ENCODE measurements at places on chromosomes 2 and 18.

GRCh38 chr2:48110492-48110891 lies 204.2 kb upstream of the FBXO11 start:
- peak; percentile 29 for DNase-seq

DNA sequence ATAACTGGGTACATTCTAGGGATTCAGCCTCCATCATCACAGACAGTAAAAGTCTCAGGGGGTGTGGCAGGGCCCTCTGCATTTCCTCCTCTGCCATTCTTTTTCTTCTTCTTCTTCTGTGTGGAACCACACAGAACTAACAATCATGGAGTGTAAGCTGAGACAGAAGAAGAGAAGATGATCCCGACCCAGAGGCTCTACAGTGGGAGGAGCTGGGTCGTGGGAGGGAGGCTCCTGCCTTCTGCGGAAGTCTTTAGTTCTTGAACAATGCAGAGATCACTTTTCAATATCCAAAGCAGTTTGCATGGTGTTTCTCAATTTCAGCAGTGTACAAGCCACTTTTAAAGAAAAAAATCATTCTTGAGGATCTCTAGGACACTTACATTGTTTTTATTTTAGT lies 80.9 kb downstream of the KCNS3 start:
- DNase-seq = no peak

GRCh38 chr2:64394153-64394552 lies 59.8 kb upstream of the LGALSL start:
- DNase-seq = no peak

DNA sequence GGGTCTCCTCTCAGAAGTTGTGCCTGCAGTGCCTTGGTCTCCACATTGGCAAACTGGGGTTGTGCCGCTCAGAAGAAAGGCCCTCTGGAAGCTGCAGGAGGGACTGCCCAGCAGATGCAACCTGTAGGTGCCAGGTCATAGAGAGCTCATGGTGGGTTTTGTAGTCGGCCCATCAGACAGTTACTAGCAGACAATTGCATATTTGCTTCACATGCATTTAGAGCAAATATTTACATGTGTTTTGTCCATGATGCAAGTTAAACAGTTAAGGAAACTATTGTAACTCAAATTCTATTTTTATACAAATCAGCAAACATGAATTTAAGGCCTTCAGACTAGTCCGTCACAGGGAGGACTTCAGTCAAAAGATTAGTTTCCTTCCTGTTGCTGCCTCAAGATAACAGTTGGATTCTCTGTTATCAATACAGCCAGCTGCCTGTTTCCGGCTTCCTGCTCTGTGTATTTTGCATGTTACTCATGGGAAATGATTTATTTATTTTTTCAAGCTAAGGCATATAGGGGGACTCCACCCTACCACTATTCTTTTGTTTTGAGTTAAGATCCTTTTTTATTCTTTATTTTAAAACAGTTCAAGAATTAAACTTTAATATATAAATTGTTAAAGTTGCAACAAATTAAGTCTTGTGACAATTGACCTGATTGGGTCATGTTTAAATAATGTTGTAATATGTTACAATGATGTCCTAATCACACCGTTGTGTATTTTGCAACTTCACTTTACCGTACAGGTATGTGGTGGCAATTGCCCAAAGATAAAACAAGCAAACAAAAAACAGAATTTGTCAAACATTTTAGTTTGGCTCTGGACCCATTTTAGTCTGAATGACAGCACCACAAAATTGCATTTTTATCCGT lies 133.5 kb downstream of the SPTBN1 start:
- no peak for DNase-seq

DNA sequence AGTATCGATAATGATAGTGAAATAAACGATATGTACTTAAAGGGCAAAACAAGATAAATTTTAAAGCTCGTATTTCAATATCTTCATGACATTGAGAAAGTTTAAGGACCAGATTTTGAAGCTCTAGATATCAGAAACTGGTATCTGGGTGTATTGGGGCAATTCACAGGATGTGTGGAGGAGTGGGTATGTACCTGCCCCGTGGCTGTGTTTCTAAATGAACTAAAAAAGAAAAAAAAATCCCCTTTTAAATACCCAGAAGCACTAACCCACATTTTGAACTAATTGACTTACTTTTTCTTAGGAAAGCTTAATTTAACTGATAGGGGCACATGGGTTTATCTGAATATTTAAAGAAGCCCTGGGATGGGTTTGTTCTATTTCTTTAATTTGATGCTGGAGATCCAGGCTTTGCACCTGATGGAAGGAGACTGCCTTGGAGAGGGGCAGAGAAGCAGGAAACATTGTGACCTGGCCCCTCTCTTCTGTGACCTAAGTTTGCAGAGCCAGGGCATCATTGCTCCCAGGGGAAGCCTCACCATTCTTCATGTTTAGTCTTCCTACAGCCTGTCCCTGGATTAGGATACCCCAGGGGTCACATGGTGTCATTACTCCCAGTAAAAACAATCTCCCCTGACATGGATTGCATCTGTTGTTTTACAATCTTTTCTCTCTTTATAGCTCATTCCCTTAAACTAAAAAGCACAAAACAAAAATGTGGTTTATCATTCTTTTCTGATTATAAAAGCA lies 7.6 kb upstream of the KCTD1 start:
- DNase-seq = no peak

GRCh38 chr2:207054521-207054920 lies 111.2 kb downstream of the KLF7 start:
- DNase-seq = no peak

DNA sequence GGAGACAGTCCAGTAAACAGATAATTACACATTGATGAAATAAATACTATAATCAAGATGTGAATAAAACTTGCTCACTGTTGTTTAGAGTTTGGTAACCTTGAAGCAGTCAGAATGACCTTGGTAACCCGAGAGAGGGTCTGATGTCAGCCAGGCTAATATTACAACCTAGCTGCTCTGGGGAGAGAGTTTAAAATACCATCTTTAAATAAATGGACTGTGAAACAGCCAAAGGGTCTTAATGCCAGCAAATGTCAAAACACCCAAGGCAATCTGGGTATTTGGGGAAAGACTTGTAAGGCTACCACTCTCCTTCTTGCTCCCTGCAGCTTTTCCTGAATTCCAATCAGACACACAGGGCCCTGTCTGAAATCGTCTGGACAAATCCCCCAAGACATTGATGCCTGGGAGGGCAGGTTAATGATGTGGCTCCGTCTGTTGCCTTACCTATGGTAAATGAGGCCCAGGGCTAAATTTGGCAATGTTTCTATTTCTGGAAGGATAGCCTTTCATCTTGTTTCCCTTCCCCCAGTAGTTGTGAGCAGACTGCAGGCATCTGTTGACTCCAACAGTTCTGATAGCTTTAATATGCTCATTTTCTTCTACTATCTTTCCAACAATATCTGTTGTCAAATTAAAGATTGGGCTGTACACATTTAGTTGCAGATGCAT lies 43.0 kb upstream of the ITGB6 start:
- no peak for DNase-seq

DNA sequence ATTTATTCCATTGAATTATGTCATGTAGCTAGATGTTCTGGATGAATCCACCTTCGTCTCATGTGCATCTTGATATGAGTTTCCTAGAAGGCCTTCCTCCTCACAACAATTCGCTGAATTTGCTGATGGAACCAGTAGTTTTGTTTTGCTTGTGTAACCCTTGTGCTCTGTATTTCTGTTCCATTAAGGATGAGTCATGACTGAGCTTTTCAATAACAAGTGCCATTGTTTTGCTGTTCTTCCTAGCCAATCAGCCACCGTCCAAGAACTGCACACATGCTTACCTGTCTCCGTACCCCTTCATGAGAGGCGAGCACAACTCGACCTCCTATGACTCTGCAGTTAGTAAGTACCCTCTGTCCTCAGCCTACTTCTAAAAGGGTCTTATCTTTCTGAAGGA lies 2.3 kb downstream of the TMEM182 start:
- DNase-seq = no peak

- DNase-seq = no peak
These were observed 11.1 kb downstream of the TTL start for GRCh38 chr2:112493048-112493447.

DNA sequence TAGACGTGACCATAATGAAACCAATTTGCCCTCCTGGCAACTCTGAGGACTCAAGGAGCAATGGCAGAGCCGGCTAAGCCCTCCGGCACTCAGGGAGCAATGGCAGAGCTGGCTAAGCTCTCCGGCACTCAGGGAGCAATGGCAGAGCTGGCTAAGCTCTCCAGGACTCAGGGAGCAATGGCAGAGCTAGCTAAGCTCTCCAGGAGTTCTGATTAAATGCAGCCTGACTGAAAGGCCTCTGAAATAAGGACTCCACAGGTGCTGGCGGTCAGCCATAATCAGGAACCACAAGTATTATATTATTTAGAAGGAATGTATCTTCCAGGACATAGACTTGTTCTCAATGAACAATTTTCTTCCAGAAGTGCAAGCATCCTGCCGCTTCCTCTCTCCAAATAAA lies 65.2 kb downstream of the C2orf76 start:
- DNase-seq = no peak

GRCh38 chr2:127179766-127180165 lies 40.3 kb downstream of the CYP27C1 start:
- no peak for DNase-seq

GRCh38 chr2:26672112-26672817 lies 20.3 kb upstream of the KCNK3 start:
- DNase-seq = no peak

DNA sequence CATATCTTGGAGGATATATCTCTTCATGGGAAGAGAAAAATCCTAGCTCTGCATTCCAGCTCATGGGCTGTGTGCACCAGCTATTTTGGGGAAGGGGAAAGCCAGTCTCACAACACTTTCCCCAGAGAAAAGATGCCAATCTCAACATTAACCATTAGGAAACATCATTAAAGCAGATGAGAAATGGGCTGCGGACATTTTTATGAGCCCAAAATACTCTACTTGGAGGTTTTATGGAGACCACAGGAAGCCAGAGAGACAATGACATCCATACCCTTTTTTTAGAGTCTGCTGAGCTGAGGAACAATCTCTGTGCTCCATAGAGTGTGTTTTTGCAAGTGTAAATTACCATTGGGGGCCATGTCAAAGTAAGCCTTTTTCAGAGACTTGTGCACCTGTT lies 213.7 kb downstream of the TRIB2 start:
- DNase-seq = no peak

- no peak for DNase-seq
These were observed 40.5 kb downstream of the OXER1 start for GRCh38 chr2:42723465-42723864.

GRCh38 chr18:62258616-62259015 lies 66.5 kb upstream of the TNFRSF11A start:
- DNase-seq = no peak

GRCh38 chr2:159209341-159210306 lies 76.9 kb downstream of the WDSUB1 start:
- DNase-seq = no peak

DNA sequence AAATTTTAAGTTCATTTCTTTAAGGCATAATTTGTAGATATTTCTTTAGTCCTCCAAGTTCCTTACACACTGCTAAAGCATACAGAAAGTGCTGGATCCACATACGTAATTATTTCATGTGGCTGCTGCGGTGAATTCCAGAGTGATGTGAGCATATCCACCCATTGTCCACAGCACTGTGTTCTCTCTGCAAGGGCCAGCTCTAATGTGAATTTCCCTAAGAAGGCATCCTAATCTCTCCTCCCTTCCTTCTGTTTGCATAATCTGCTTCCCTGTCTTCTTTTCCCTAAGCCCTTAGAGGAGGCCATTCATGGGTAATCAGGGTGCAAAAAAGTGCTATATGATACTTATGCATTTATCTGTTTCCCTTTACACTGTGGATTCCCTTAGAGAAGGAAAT lies 57.2 kb downstream of the COBLL1 start:
- no peak for DNase-seq

DNA sequence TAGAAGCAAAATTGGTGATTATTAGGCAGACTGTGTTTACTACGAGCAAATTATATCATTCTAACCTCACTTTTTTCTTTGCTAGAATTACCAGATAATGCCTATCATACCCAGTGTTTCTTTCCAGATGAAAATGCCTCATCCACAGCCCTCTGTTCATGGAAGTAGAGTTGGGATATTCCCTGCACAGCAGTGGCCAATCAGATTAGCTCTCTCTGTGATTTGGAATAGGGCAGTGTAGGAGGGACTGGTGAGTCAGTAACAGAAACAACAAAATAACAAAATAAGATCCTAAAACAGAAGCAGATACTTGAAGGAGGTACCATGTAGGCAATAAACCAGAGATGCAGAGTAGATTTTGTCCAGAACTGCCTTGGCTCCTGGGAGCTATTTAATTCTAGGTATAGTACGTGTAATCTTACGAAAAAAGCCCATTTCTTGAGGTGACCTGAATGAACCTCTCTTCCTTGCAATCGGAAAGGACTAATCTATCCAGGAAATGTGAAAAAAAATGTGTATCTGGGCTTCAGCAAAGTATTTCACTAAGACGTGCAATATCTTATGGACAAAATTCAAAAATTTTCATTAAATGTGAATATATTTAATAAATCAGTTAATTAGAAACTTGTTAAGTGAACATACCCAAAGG lies 18.4 kb upstream of the TMEM17 start:
- DNase-seq = no peak

- no peak for DNase-seq
These were observed 130.3 kb downstream of the EML6 start for GRCh38 chr2:54853616-54854310.

DNA sequence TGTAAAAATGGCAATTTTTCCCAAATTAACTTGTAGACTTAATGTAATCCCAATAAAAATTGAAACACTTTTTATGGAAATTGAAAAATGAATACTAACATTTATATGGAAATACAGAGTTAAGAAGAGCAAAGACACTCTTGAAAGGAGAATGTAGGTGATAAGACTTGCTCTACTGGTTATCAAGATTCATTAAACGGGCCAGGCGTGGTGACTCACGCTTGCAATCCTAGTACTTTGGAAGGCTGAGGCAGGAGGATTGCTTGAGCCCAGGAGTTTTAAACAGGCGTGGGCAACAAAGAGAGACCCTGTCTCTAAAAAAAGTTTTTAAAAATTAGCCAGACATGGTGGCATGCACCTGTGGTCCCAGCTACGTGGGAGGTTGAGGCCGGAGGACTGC lies 29.5 kb upstream of the ZNF396 start:
- DNase-seq = no peak

- DNase-seq = no peak
These were observed 476 bp downstream of the VSNL1 start for GRCh38 chr2:17540813-17541530.

DNA sequence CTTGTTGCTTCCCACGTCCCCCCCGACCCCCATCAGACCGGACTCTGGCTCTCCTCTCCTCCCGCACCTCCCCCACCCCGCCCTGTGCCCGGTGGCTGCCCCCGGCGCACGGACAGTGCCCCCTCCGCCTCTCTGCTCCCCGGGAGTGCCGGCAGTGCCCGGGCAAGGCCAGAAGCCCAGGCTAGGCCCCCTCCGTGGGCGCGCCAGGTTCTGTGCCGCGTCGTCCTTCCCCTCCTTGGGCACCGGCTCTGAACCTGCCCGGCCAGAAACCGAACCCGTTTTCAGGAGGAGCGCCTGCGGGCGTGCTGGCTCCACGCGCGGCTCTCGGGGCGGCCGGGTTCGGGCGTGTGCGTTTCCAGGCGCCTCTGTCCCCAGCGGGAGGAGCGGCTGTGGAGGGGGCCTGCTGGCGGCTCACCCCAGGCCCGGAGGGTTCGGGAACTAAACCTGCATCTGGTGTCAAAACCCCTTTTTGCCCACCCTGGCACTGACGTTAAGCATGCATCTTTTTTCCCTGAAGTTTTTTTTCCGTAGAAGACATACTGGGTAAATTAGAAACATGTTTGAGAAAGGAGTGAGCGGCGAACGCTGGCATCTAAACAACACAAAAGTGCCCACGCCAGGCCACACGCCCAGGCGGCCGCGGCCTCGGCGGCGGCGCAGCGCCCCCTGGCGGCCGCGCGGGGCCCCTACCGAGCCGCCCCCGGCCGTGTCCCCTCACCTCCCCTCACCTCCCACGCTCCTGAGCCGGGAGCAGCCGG lies 123.9 kb upstream of the SLC1A4 start:
- DNase-seq = peak; percentile 66

All from RKO (cell line).